T-cell (primary cell): ENCODE measurements at places on chromosomes 4 and X.
A peak's percentile ranks its signal among the peaks of the same experiment; 100 is the strongest.

DNA sequence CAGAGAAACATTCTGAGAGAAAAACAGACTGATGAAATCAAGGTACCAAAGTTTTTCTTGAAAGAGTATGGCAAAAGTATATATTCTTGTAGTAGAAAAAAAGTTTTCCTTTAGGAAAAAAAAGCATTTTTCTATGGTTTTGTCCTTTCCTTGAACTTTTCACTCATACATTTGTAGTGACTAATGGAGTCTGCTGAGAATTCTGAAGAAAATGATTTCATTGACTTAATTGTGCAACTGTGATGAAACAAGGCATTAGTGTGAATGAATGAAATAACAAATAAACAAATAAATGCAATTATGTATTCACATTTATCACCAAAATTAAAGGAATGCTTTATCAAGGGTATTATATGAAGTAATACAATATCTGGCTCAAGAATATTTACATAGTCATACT lies 5.7 kb downstream of the CSN1S1 start:
- DNase-seq: no peak

- DNase-seq: no peak
Measured at GRCh38 chrX:118088084-118088483, 28.5 kb downstream of the KLHL13 start.

GRCh38 chrX:43604753-43605152 lies 51.3 kb upstream of the MAOA start:
- DNase-seq: no peak

DNA sequence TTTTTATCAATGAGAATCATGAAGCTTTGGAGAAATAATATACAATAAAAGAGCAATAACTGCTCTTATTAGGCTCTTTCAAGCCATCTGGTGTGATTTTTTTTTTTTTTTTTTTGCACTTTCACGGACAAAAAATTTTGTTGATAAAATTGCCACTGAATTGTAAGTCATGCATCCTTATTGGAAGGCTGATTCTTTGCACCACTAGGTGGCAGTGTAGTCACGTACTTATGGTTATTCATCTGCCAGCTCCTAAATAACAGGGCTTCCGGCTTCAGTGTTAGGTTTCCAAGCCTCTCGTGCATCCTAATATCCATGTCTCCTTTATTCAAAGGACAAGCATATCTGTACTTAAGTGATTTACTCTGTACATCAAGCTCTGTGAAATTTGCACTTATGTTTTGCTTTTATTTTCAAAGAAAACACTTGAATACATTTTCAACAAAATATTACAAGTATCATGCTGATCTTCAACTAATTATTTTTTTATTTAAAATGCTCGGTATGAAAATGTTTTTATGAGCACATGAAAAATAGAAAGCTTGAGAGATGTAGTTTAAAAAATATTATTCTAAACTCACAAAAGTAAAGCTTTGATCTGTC lies 1578.3 kb upstream of the TENM3 start:
- peak; percentile 25 for DNase-seq

GRCh38 chr4:120977435-120977997 lies 55.0 kb upstream of the PRDM5 start:
- no peak for DNase-seq

- DNase-seq: no peak
Measured at GRCh38 chrX:149807747-149808458, 26.2 kb downstream of the MAGEA9 start.

DNA sequence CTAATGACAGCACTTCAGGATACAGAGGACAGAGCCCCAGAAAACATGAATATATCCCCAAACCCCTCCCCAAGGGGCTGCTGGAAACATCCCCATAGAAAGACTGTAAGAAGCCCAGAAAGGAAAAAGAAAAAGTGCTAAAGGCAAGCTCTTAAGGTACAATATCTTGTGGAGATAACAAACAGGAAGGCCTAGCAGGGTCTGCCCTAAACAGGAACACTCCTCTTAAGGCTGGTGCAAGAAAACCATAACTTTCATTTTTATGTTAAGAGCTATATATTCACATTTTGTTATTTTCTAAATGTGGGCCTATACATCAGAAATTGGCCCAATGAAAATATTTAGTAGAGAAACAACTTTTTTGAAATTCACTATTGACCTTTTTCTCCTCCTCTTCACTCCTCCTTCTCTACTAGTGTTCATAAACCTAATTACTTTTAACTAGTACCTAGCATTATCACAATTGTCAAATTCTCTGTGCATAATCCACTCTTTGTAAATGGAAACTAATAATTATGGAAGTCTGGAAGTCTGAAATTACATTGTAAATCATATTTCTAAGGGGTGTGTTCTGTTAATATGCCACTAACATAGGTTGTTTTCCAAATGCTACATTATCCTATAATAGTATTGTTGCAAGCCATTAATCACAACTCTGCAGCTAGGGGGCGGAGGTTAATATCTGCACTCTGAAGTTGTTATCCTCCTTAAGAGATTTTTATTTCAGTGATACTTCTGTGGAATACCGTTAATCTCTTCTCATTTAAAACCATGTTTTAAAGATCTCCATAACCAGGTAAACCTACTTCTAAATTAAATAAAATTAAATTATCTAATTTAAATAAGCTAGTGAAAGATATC lies 59.8 kb downstream of the CASK start:
- DNase-seq: no peak

DNA sequence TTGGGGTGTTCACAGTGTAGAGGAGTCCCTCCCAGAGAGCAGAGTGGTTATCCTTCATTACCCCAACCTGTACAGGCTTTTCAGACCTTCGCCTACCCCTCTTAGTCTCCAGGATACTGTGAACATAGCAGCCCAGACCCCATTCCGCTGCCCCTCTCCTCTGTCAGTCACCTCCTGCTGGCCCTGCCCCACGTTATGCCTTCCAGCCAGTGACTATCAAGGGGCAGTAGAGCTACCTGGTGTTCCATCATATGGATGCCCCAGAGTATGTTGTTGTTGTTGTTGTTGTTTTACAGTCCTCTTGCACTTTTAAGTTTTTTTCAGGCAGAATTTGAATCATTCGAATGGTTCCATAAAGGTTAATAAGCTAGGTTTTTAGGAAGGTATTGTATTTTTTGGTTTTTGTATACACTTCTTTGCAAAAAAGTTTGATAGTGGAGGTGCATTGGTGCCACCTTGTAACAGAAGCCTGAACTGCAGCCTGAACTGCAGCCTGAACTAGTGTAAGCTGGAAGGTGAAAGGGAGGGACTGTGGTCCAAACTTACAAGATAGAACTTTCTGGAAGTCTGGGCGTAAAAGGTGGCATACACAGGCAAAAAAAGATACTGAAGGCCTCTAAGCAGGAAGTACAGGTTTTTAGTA lies 101.4 kb upstream of the RAB40AL start:
- DNase-seq: peak; percentile 8
